DMS79 treated with DMSO at 0.1 percent for 48 hours (cell line): ENCODE measurements at places on chromosomes 5 and 9.

GRCh38 chr9:88628114-88628513 is 93.1 kb downstream of the NXNL2 start:
- DNase-seq, result no peak

DNA sequence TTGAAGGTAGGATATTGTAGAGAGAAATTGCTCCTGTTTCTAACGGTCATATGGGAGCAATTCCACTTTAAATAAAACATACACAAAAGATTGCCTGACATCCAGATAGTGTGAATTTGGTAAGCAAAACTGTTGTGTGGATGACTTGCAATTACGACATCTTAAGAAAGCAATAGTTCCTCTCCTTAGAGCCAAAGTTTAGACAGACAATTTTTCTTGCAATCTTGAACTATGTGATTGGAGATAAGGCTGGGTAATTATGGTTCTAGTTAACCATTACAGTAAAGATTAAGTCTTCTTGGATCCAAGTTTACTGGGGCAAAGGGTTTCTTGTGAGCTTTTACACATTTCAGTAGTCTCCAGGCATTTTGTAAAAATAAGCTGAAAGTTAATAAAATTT is 1080.6 kb upstream of the CDH6 start:
- no peak for DNase-seq

DNA sequence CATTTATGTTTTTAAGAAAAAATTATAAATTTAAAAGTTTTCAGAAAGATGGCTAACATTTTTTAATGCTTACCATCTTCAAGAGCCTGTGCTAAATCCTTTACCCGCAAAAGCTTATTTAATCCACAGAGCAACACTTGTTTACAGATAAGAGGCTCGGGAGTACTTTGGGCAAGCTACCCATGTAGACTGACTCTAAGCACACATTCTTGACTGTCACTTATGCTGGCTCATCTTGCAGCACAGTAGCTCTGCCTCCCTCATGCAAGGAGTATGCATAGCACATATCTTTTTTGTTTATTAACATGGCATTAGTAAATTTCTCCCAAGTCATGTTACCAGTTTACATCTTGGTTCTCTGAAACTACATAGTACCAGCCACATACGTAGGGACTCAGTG is 14.7 kb downstream of the SH3RF2 start:
- no peak for DNase-seq

- no peak for DNase-seq
These were observed 169.8 kb upstream of the FREM1 start for GRCh38 chr9:15079989-15080388.

- DNase-seq, result no peak
These were observed 138.4 kb upstream of the DAPK1 start for GRCh38 chr9:87359264-87359663.

GRCh38 chr5:135761746-135762145 is 72.7 kb upstream of the SLC25A48 start:
- no peak for DNase-seq

- no peak for DNase-seq
These were observed 74.2 kb downstream of the OXCT1 start for GRCh38 chr5:41796061-41796460.

DNA sequence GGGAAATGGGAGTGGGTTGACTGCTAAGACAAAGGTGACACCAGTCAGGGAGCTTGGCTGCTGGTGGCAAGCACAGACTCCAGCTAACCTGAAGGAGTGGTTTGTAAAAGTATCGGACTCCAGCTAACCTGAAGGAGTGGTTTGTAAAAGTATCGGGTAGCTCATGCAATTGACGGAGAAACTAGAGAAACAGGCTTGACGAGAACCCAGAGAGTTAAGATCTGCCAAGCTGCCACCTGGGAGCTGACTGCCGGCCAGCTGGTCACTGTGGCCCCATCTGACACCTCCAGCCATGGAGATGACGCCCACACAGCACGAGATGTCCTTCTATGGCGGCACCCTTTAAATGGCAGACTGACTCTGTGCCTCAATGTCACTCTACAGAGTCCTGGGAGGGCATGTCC is 28.3 kb upstream of the CRB2 start:
- peak; percentile 70 for DNase-seq

GRCh38 chr5:151665613-151666012 is 21.1 kb downstream of the SPARC start:
- DNase-seq, result no peak
